Stimulated activated CD8-positive, alpha-beta memory T cell treated with anti-CD3 and anti-CD28 coated beads, Interleukin-7, amount 100 ng/mL, for 1 hour (primary cell): ENCODE measurements at places on chromosomes 5 and 9.

- DNase-seq, result no peak
Observed at GRCh38 chr9:13351778-13352386, 72.4 kb upstream of the MPDZ start.

DNA sequence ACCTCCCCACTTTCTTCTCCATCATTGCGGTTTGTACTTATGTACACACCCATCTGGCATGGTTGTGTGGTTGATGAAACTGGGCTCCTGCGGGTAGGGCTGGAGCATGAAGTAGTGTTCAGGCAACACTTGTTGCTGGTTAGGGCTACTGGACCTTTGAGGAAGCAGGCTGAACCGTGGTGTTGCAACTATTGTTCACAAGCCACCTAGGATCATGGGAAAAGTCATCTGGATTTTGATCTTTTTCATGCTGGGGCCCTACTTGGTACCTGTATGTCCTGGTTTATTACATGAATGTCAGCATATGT is 40.1 kb upstream of the TIFAB start:
- DNase-seq, result no peak

- DNase-seq, result no peak
Observed at GRCh38 chr9:137044502-137045177, 1.3 kb downstream of the NPDC1 start.

DNA sequence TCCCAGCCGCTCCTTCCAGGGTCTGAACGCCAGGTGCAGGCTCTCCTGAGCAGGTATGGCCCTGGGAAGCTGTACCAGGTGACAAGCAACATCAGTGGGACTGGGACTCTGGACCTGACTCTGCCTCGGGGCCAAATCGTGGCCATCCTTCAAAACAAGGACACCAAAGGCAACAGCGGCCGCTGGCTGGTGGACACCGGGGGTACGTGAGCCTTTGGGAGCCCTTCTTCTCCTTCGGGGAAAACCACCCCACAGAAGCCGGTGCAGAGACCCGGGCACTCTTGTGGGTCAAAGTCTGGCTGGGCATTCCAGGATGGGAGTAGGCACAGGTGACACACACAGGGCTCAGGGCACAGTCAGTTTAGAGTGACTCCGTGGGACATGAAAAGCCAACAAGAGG is 45.8 kb downstream of the ARHGEF37 start:
- no peak for DNase-seq

- DNase-seq, result no peak
Observed at GRCh38 chr9:95105519-95106287, 211.8 kb downstream of the FANCC start.

DNA sequence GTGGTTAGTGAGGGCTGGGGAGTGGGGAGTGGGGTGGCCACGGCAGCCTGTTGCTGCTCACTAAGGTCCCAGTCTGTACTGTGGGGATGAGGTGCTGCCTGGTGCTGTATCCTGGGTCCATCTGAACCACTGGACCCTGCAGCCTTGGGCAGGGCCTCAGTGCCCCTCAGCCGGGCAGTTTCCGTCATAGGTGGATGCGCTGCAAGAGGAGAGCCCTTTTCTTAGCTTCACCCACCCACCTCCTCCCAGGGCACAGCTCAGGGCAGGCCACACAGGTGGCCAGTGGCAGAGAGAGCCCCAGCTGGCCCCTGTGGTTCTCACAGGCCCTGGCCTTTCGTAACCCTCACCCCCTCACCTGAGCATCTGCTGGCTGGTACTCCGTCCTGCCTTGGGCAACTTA is 46.2 kb downstream of the WNK2 start:
- no peak for DNase-seq

DNA sequence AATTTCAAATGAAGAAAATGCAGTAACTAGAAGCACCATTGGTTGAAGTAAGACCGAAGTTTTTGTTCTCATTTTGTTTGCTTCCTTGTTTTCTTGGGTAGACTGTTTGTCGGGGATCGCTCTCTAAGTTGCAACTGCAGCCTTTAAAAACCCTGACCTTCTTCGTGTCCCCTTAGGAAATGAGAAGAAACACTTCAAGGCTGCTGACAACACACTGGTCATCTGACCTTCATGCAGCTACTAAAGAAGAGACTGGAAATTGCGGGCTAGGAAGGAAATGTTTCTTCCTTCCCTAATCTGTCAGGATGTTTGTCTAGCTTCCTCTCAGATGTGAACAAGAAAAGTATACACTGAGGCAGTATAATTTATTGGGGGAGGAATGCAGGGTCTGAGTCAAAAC is 50.7 kb upstream of the CHSY3 start:
- DNase-seq, result no peak

- DNase-seq, result no peak
Observed at GRCh38 chr5:3325201-3325971, 270.2 kb upstream of the IRX1 start.

GRCh38 chr9:117359910-117360309 is 54.9 kb downstream of the ASTN2 start:
- DNase-seq, result no peak

- DNase-seq, result no peak
Observed at GRCh38 chr5:157506981-157507780, 47.2 kb downstream of the NIPAL4 start.

GRCh38 chr5:106543330-106543729 is 1127.4 kb downstream of the EFNA5 start:
- DNase-seq, result no peak

DNA sequence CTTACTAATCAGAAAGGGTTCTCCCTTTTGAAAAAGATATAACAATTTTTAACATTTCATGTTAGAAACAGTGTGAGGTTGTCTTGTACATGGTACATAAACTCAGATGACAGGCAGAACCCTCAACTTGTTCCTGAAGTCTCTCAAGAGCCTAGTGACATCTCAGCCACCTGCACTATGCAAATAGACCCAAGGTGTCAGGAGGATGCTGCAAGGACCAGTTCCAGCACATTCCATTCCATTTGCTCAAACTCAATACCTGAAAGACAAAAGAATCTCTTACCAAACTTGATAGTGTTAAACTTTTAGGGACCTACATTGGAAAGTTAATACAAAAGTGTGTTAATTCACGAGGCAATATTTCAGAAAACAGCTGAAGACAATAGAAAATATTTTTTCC is 544.6 kb downstream of the CETN3 start:
- no peak for DNase-seq
